ENCODE measurements at places on chromosomes 4 and X. TPM values are rescaled to one million over a fixed set of nuclear protein-coding genes. Genes with fewer than 3 reads are reported as not detected.

The TCP11X2 gene
- 0.10 TPM for total RNA-seq

The CT45A9 gene
- not detected for total RNA-seq

The ZMAT1 gene
- 0.16 TPM for total RNA-seq

The STAP1 gene
- not detected for total RNA-seq

The BMP3 gene
- total RNA-seq, result not detected

The RHOXF2B gene
- not detected for total RNA-seq

The GLOD5 gene
- not detected for total RNA-seq

The CHM gene
- total RNA-seq, result 13.5 TPM

The RBMXL3 gene
- total RNA-seq, result not detected

The SOD3 gene
- total RNA-seq, result 0.07 TPM

The WAS gene
- 0.47 TPM for total RNA-seq

- no peak for DNase-seq
These were observed 1.4 kb downstream of the SEPSECS start for GRCh38 chr4:25158817-25159216.

DNA sequence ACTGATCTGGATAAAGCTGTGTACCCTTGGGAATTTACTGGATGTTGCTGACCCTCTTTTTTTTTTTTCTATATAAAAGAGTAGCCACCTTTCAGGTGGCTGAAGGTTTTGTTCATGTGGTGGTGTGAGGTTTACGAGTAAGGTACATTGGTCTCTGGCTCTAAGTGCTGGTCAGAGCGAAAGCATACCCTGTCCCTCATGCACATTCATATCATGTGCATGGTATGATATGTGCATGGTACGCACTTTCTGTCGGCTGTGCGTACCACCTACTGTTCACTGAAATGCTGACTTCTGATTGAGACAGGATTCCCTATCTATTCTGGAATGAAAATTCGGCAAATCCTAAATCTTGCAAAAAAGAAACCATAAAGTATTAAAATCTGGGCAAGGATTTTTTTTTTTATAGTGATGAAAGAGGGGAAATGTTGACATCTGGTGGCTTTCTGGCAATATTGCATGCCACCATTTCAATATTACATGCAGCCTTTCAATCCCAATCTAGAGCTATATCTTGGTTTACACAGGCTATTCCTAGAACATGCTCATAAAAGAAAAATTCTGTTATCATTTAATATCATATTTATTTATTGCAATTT is 32.8 kb downstream of the FAM149A start:
- peak; percentile 45 for DNase-seq

DNA sequence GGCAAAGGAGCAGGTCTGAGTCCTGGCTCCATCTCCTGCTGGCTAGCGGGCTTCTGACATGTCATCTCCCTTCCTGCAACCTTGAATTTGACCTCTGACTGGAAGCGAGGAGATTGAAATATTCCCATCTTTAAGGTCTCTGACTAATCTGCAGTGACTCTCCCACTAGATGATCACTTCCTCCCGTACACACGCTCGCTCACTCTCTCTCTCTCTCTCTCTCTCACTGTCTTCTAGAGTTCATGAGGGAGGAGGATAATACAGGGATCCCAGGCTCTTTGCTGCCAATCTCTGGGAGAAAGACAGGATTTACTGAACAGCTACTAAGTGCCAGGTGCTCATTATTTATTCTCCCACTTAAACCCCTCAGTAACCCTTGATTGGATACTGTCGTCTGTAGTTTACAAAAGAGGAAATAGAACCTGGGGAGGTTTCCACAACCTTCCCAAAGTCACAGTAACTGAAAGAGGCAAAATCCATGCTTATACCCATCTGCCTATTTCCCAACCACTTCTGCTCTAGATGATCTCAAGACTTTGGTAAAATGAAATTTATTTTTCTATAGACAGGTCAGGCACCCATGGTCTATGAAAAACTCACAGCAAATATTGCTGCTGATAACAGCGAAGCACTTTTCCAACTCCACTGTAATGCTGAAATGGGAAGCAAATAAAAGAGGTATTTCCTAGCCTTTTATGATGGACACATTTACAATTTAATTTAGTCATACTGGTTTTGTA is 193.5 kb upstream of the C1QTNF7 start:
- peak; percentile 90 for DNase-seq

- no peak for DNase-seq
These were observed 7.5 kb upstream of the FGF5 start for GRCh38 chr4:80259012-80259411.

GRCh38 chrX:155757046-155757759 is 123.9 kb upstream of the VAMP7 start:
- DNase-seq, result no peak

- no peak for DNase-seq
These were observed 468 bp upstream of the SPIN2B start for GRCh38 chrX:57121816-57122215.

DNA sequence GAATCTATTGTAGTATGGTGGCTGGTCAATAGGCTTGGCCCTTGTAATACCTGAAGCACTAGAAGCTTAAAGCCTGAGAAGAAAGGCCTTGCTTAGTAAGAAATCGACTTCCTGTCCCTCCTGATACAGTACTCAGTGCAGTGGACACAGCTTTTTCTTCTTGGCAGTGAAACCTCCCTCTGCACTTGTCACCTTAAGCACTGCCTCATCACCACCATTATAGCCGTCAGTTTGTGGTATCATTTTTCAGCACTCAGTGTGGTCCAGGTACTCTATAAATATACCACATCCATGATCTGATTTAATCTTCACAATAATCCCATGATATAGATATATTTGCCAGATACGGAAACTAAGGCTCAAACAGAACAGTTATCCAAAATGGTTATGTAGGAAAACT is 75.2 kb downstream of the PALLD start:
- DNase-seq, result no peak

- DNase-seq, result peak; percentile 2
These were observed 45.6 kb downstream of the MAOB start for GRCh38 chrX:43836435-43837184.

DNA sequence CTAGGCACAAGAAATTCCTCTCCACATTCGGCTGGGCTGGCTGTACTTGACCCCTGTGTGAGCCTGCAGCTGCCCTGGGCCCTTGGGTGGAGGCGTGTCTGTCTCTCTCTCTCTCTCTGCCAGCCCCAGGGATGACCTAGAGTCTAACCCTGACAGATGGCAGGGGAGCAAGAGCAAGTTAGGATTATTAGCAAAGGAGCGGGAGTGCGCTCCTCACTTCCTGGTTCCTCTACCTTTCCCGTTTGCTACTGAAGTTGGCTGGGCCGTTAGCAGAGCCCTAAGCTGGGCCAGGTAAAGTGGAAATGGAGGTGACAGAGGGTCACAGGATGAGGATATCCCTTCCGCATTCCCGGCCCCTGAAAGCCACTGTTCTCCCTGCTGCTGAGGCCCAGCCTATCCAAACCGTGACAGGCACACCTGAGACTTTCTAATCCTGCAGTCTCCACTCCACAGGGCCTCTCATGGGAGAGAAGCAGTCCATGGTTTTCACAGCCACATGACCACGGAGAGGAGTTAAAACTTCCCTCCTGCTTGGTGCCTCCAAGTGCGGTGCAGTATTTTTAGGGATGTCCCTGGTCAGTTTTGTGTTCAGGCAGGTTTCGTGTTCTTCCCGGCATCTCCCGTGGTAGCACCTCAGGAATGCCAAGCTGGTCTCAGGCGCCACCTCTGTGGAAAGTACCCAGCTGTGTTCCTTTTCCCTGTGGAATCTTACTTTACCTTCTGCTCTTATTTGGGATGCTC is 79.3 kb downstream of the CLDN22 start:
- no peak for DNase-seq

GRCh38 chr4:122896270-122896669 is 26.1 kb downstream of the NUDT6 start:
- no peak for DNase-seq

DNA sequence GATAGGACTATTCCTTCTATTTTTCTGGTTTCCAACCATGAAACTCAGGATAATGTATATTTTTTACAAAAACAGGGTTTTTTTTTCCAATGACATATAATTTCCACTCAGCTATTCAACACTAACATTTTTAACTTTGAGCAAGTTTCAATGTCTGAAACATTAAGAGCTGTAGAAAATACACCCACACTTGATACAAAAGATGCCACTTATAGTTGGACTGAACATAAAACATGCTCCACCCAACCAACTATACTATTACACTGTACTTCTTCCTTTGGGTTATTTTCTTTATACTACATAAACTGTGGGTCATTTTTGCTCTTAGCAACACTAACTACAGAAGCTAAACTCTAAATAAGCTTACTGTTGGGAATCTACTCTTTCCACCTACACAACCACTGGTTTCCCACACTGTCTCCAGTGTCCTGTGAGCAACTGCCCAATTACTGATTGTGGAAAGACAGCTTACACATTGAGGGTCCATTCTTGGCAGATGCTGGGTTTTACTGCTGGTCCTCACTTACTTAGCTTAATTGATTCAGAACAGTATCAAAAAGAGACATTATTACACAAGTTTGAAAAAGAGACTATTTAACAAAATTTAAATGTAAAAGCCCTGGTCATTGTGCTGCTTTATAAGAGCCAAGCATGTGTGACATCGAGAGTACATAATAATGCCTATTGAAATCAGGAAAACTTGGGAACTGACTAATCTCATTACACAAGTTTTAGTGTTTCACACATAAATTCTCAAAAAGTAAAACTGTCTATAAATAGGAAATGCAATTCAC is 6.3 kb downstream of the AMMECR1 start:
- no peak for DNase-seq

GRCh38 chr4:108227923-108228322 is 59.2 kb upstream of the LEF1 start:
- DNase-seq, result no peak

DNA sequence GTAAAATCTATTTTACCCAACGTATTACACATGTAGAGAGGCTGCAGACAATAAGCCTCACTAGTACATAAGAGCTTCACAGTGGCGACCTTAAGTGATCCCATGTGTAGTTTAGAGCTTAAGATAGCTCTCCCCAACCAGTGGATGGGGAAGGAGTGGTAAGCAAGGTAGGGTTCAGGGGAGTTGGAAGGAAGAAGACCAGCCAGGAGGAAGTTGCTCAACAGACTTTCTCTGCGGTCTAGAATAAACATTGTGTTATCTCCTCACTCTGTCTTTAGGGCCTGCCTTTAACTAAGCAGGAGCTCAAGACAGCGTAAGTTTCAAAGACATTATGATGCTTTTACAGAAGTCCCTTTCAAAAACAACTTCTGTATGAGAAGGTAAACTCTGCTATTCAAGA is 16.8 kb downstream of the MEPE start:
- peak; percentile 52 for DNase-seq

GRCh38 chrX:39766085-39766726 is 331.6 kb downstream of the BCOR start:
- DNase-seq, result no peak

GRCh38 chr4:55186700-55187099 is 61.3 kb upstream of the KDR start:
- DNase-seq, result no peak

DNA sequence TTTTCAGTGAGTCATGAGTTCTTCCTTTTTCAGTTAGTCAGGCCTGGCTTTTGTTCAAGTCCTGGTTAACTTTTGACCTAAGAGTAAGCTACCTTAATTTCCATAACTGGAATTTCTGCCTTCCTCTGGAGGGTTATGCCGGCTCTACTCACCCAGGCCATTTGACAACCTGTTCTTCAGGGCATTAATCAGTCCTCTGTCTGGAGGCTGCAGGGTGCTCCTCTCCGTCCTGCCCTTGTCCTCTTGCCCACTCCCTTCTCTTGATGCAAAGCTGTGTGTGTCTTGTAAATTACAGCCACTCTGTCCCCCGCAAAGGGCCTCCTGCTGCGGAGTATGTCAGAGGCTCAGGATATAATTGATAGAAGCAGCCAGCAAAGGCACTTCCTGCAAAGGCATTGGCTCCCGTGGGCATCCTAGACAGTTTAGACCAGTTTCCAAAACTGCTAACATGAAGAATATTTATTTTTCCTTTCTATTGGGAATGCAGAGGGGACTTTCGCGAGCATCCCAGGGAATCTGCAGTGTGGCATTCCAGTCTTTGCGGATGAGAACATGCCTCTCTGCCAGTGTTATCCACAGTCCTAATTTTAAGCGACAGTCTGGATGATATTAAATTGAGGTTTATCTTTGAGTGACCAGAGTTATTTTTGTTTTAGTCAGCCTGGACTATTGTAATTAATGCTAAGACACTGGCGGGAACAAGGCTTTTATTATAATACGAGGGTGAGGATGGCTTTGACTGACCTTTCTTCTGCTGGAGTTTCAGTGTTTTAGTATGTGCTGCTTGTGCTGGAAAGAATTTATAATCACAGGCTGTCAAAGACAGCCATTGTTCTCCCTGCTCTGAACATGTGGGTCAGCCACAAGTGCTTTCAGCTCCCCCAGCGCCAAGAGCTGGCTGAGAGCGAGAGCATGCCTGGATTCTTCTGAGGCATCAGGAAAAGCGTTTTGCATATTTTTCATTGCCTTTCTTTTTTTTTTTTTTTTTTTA is 74.2 kb downstream of the LIMCH1 start:
- peak; percentile 53 for DNase-seq

GRCh38 chr4:121353213-121353612 is 27.6 kb downstream of the QRFPR start:
- DNase-seq, result peak; percentile 8

- DNase-seq, result peak; percentile 75
These were observed 120.8 kb downstream of the ZNF518B start for GRCh38 chr4:10336471-10336870.

DNA sequence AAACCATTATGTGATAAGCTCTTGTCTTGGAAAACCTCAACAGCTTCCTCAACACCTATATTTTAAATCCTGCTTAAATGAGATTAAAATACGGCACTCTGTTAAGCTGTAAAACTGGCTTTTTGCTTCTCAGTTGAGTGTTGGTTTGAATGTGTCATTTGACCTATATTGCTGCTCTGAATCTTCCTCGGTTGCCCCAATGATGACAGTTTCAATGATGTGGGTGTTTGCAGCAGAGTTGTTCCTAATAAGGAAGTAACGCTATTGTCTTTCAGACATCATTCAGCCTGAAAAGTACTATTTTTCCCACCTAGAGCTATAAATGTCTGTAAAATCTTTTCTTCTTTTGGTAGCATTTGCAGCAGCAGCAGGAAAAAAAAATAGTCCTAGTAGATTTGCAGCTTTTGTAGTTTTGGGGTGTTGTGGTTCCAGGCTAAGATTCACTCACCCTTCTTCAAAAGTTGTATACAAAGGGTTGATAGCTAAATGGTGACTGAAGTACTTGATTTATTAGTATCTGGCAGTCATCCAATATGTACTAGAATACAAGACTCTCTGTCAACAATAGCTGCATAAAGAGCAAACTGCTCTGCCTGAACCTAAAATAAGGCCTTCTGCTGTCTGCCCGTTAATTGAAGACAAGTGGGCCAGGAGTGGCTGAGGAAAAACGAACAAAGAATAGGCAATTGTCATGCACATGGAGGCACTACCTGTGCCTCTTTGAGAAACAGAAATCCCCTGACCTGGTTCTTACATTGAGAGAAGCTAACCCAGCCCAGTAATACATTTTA is 333.1 kb downstream of the IL1RAPL1 start:
- DNase-seq, result no peak

DNA sequence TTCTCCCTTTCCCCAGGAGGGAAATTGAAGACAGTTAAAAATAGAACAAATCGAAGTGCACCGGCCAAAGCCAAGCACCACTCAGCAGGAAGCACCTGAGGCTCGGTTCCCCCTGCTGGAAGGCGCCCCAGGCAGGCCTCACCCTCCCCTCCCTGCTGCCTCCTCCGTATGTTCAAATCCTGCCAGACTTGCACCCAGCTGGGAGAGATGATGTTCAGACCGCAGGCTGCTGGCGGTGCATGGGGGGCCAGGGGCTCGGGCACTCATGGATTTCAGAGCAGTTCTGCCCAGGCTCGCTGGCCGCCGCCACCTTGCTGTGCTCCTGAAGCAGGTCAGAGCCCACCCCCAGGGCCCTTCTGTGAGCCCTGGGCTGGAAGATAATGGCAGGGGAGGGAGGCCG is 91.4 kb downstream of the DCTD start:
- no peak for DNase-seq

- DNase-seq, result no peak
These were observed 277.7 kb upstream of the CLNK start for GRCh38 chr4:10962246-10962645.
